ENCODE measurements at places on chromosomes 12 and 14. TPM values are rescaled to one million over a fixed set of nuclear protein-coding genes. Genes with fewer than 3 reads are reported as not detected.

The MYRFL gene
- 0.17 TPM for polyA plus RNA-seq

GRCh38 chr14:45990252-45990651 lies 661.3 kb downstream of the RPL10L start:
- DNase-seq = no peak

DNA sequence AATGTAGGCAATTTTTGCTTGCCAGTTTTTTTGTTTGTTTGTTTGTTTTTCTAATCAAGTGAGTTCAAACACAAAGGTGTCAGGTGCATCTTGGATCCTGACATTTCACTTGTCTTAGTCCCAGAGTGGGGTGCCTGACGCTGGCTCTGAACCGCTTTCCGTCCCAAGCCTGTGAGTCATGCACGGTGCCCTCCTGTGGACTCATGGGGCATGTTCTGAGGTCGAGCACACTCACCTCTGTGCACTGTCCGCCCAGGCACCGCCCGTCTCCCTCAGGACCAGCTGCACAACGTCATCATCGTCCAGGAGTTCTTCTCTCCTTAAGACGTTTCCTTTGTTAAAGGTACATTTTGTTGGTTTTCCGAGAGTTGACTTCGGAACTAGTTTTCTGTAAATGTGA lies 98.2 kb downstream of the GLT1D1 start:
- no peak for DNase-seq

The GNG2 gene
- 59.6 TPM for polyA plus RNA-seq

DNA sequence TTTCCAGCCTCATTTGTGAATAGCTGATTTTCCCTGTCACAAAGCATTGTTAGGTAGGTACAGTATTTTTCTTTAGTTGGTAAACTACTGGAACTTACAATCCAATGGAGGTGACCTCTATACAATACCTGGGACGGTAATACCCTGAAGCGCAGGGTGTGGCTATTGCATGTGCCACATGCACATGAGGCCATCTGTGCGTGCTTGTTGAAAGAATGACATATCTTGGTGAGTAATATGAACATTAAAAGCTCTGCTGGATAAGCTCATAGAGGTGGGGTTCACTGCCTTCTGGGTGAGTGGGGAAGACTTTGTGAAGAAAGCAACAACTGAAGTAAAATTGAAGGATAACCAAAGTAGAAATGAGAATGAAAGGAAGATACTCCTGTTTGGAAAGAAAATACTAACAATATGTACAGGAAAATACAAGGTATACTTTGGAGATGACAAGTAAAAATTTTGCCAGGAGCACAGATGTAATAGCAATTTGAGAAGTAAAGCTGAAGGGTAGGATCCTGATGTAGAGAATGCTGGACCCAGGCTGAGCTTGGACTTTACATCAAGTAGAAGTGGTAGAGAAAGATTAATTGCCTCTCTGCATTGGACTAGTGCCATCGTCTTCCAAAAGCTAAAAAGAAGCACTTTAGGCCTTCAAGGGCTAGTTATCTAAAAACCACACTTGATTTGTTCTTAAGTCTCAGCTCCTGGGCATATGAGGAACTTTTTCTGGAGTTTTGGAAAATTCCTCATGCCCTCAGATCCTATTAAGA lies 97.1 kb downstream of the SLC38A6 start:
- DNase-seq = no peak

The SMOC1 gene
- 3.8 TPM for polyA plus RNA-seq

The CD163 gene
- polyA plus RNA-seq = 16.9 TPM

The HIP1R gene
- 8.2 TPM for polyA plus RNA-seq

The MMP19 gene
- polyA plus RNA-seq = 3.6 TPM

GRCh38 chr12:113070117-113070906 lies 13.8 kb downstream of the DTX1 start:
- DNase-seq = no peak

GRCh38 chr14:90281261-90281660 lies 24.9 kb downstream of the PSMC1 start:
- no peak for DNase-seq
